ENCODE measurements at places on chromosomes 11 and 22.

DNA sequence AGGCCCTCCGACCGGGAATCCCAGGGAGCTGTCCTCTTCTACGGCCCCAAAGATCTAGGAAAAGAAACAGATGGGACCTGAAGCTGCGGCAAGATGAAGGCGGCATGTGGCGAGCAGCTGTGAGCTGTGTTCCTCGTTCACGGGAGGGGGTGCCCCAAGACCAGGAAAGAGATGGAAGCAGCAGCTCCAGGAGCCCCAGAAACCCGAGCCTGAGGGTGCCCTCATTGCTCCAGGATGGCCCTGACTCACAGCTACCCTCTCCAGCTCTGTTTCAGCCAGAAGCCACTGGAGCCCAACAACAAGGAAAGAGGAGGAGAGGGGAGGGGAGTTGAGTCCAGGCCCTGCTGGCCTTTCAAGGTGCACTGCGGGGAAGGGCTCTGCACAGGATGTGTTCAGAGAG is 23.7 kb upstream of the NAP1L4 start:
- no peak for DNase-seq

- DNase-seq = no peak
Measured at GRCh38 chr22:45130891-45131290, 32.8 kb upstream of the NUP50 start.

DNA sequence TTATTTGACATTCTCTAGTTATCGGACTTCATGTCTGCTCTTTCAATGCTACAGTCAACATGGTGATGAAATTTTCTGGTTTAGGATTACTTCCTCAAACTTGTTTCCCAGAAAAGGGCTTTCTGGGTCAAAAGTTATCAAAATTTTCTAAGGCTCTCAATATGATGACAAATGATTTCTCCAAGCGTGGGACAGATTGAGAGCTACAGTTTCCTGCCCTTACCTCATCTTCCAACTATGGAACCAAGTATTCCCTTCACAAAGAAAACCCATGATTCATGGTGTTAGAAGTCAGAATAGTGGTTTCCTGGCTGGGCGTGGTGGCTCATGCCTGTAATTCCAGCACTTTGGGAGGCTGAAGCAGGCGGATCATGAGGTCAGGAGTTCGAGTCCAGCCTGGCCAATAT is 17.8 kb downstream of the MYO18B start:
- DNase-seq = no peak

DNA sequence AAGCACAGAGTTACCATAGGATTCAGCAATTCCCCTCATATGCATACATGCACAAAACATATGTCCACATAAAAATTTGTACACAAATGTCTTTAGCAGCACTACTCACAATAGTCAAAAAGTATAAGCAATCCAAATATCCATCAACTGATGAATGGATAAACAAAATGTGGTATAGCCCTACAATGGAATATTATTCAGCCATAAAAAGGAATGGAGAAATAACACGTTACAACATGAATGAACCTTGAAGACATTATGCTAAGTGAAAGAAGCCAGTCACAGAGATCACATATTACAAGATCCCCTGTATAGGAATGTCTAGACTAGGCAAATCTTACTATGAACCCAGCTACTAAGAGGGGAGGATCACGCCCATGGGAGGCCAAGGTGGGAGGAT is 7.2 kb downstream of the PRR14L start:
- no peak for DNase-seq
